Activated CD8-positive, alpha-beta memory T cell treated with anti-CD3 and anti-CD28 coated beads for 4 hours (primary cell): ENCODE measurements at places on chromosomes 16 and 17.

GRCh38 chr16:26911436-26911835 lies 155.3 kb upstream of the C16orf82 start:
- DNase-seq, result no peak

- DNase-seq, result no peak
Measured at GRCh38 chr17:33779234-33779591, 475.9 kb upstream of the CCL2 start.

DNA sequence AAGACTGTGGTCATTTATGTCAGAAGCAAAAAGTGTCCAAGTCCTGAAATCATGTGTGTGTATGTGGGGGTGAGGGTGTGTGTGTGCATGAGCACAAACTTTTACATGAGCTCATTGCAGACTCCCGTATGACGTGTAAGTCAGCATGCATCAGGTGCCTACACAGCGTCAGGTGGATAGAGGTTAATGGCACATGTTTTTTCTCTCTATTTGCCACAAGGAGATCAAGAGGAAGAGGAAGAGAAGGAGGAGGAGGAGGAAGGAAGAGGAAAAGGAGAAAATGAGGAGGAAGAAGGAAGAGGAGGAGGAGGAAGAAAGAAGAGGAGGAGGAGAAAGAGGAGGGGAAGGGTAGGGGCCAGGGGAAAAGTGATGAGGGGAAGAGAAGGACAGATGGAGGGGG lies 178.0 kb upstream of the DYNLRB2 start:
- DNase-seq, result no peak

GRCh38 chr17:82217120-82217529 lies 4.5 kb upstream of the CCDC57 start:
- no peak for DNase-seq

- no peak for DNase-seq
Measured at GRCh38 chr17:69402052-69402451, 12.4 kb upstream of the MAP2K6 start.

GRCh38 chr17:83136156-83136555 lies 56.7 kb downstream of the METRNL start:
- no peak for DNase-seq

DNA sequence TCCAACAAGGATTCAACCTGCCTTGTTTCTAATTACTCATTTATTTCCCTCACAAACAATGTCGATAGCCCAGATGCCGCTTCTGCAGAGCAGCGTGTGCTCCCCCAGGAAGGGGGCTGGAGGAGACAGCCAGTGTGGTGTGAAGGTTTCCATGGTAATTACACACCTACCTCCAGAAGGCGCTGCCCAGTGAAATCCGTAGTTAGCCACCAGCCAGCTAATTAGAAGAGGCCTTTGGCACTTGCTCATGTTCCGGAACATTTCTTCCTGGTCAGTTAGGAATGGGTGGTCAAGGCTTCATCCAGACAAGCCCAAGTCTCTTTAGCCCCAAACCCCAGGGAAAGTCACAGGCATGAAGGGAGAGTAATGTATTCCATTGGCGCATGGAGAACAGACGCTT lies 342.5 kb upstream of the C16orf82 start:
- DNase-seq, result no peak

GRCh38 chr16:51149251-51149661 lies 1.8 kb downstream of the SALL1 start:
- no peak for DNase-seq

DNA sequence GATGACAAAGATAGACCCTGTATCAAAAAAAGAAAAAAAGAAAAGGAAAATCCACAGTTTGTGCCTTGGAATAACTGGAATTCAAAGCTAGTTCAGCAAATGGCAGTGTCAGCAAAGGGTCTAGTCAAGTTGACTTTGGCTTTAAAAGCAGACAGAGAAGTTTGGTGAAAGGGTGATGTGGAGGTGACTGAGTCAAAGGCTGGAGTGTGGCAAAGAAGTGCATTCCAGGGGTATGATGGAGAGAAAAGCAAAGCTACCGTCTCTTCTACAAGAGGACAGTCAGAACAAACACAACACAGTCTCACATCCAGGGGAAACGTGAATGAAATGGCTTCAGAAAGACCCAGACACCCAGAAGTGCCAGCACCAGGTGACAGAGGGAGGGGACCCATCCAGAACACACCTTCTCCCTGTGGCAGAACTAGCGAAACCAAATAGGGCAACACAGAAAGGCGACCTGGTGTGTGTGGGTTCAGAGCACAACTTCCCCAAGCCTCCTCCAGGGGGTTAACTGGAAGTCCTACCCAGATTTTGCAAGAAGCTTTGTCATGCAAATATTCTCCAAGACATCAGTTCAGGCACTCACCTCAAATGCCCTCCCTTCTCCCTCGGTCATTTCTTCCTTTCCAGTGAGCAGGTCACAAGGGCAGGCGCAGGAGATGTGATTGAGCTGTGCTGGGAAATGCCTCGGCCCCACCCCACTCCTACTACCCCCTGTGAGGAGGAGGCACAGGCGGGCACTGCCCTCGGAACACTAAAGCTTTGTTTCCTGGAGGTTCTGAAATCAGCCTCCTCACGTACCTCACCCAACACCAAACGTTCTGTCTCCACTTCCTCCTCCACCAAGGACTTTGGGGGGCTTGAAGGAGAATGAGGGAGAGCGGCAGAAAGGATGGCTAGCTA lies 481.9 kb downstream of the SOX9 start:
- no peak for DNase-seq

GRCh38 chr16:86288716-86289294 lies 221.5 kb upstream of the FOXF1 start:
- DNase-seq, result no peak

- no peak for DNase-seq
Measured at GRCh38 chr17:35129154-35129972, 7.9 kb downstream of the FNDC8 start.

DNA sequence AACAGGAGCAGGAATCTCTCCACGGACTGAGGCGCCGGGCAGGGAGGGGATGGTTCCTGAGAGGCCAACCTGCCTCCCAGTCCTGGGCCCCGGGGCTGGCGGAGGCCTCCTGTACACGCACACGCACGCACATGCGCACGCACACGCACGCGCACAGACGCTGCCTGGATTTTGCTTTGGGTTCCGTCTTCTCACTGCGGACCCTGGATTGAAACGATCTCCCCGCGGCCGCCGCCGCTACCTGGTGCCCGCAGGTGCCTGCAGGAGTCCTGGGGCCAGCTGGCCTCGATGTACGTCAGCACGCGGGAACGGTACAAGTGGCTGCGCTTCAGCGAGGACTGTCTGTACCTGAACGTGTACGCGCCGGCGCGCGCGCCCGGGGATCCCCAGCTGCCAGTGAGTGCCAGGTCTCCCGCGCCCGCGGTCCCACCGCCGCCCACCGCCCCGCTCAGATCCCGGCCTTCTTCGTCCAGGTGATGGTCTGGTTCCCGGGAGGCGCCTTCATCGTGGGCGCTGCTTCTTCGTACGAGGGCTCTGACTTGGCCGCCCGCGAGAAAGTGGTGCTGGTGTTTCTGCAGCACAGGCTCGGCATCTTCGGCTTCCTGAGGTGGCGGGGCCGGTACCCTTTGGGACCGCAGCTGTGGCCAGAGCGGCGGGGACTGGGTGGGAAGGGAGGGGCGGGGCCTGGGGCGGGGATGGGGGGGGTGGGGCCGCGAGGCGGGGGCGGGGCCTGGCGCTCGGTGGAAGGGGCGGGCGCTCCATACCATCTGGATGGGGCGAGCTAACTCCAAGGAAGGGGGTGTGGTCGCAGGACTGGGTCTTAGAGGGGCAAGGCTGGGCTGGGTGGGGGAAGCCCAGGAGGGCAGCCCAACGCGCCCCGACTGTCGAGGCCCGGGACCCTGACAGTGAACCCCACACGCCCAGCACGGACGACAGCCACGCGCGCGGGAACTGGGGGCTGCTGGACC lies 12.3 kb downstream of the CES4A start:
- peak; percentile 11 for DNase-seq

- no peak for DNase-seq
Measured at GRCh38 chr16:46743232-46743719, 4.9 kb downstream of the MYLK3 start.

GRCh38 chr16:12459391-12460063 lies 344.2 kb downstream of the CPPED1 start:
- no peak for DNase-seq

DNA sequence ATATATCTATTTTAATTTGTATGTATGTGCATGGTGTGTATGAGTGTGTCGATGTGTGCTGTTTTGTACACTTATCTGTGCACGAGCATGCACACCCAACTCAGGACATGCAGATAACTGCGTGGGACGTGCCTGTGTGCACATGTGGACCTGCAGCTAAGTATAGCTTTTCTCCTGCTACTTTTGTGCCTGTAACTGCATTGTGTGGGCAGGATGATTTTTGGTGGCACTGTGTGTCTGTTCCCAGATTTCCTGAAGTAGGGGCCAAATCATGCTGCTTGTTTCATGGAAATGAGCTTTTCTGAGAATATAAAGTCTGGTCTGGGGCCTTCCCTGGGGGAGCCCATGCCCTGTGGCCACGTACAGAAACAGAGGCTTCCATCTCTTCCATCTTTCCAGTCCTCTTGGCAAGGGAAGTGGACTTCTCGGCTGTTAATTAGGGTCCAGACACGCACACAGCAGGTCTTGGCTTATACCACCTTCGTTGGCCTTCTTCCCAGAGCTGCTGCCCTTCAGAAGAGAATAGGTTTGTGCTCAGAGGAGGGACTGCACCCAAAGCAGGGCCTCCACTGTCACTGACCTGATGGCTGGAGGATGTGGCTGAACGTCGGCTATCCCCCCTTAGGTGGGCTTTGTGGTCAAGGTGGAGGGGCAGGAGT lies 30.2 kb downstream of the SPNS3 start:
- DNase-seq, result no peak

GRCh38 chr16:29315916-29316517 lies 90.5 kb downstream of the NPIPB11 start:
- no peak for DNase-seq

DNA sequence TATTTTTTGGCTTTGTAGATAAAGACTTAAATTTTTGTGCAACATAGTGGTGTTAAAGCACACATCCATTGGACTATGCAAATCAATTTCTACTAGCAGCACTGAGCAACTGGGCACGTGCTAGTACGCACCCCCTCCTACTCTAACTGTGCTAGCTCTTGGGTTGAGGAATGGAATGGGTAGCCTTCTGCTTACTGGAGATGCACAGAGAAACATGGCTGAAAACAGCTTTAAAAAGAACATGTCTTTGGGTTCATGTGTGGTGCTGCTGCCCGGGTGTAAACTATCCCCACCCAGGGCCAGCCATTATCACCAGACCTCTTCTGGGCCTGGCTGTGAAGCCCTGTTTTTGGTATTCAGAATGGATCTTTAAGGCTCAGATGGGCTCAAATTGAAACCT lies 7.3 kb downstream of the ESRP2 start:
- DNase-seq, result no peak

- no peak for DNase-seq
Measured at GRCh38 chr16:281660-282255, 1.2 kb upstream of the PDIA2 start.

DNA sequence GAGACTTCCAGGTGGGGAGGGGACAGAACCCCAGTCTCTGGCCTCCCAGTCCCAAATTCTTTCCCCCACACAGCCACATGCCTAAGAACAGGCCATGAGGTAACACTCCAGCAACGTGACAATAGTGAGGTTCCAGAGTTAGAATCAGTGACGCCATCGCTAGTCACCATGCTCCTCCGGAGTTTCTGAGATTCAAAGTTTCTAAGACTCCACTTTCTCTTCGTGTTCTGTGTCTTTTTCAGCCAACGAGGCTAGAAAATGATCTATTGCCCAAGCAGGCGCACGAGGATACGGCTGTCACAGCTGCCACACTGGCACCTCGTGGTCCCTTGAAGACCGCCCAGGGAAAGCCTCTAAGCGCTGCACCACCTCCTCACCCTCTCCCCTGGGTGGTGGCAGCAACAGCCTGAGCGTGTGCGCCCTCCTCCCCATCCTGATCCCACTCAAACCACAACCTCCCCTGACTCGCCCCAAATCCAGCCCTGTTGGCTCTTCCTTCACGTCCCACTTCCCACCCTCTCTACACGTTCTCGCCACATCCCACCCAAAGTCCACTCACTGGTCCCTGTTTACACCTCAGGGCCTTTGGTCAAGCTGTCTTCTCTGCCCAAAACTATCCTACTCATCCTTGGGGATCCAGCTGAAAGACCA lies 1.0 kb downstream of the MCRIP1 start:
- peak; percentile 25 for DNase-seq

DNA sequence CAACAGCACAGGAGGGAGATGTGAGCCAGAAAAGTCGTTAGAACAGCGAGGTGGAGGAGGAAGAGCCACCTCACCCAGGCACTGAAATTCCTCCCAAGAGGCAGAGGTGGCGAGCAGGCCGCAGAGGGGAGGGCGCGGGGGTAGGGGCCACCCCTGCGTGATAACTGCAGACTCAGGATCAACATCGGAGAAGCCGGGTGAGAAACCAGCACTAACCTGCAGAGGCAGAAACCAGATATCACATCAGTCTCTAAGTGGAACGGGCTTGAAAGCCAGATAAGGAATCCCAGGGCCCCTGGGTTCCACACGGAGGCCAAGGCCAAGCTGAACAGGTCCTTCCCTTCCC lies 39.4 kb upstream of the ZC3H18 start:
- DNase-seq, result no peak

GRCh38 chr17:81550830-81551457 lies 1.2 kb downstream of the FAAP100 start:
- DNase-seq, result no peak

DNA sequence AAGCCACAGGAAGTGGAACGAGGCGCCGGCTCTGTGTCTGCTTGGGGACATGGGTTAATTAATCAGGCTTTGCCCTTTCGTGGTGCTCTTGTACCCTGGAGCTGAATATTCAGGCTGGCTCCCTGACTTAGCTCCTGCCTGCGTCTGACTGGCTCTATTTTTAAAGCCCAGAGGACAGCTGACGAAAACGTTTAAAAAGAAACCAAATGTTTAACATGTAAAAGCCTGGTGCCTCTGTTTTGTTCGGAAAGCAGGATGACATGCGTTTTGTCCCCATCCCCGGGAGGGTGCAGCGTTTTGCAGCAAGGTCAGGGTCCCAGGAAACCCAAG lies 61.1 kb downstream of the NT5M start:
- DNase-seq, result no peak

DNA sequence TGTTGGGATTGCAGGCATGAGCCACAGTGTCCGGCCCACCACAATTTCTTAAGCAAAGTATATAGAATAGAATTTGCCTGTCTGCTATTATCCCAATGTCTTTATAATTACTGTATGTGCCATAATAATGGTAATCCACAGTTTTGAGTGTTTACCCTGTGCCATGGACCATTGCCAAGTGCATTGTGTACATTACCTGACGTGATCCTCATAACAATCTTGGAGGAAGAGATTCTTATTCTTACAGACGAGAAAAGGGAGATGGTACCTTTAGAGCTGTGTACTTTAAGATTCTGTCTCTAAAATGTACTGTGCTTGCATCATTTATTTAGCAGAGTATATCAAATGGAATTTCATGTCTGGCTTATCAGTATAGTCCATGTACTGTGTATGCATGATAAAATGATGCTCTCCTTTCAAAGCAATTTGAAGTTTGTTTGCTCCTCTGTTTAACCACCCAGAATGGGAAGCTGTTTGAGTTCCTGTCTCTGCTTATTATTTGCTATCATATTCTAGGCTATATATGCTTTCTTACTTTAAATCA lies 13.8 kb upstream of the CDR2 start:
- no peak for DNase-seq
